ENCODE measurements at places on chromosomes 5 and 9.

DNA sequence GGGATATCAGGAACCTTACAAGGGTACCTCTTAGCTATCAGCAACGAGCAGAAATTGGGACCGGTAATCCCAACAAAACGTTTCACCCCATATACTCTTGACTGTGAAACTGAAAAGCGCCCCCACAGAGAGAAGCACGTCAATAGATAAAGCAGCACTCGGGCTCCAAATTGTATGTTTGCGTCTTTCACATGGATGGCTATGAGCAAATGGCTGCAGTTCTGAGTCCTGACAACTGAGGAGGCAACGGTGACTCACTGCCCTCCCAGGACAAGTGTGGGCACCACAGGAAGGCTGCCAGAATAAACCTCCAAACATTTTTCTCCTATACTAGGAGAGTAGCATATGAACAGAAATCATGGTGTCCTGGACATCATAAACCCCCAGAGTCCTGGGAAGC lies 36.6 kb downstream of the SEMA4D start:
- DNase-seq = no peak

DNA sequence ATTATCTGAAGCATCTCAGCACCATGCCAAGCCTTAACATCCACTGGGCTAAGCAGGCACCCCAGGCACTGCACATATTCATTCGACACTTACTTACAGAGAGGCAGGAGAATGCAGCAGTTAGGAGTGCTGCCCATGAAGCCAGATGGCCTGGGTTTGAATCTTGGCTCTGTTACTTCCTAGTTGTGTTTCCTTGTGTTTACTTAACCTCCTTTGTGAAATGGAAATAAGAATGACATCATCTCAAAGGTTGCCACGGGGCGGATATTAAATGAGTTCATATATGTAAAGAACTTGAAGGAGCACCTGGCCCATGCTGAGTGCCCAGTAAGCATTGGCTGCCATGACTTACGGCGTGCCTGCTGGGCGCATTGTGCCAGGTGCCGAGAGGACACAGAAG lies 565.2 kb downstream of the CDK5RAP2 start:
- no peak for DNase-seq

DNA sequence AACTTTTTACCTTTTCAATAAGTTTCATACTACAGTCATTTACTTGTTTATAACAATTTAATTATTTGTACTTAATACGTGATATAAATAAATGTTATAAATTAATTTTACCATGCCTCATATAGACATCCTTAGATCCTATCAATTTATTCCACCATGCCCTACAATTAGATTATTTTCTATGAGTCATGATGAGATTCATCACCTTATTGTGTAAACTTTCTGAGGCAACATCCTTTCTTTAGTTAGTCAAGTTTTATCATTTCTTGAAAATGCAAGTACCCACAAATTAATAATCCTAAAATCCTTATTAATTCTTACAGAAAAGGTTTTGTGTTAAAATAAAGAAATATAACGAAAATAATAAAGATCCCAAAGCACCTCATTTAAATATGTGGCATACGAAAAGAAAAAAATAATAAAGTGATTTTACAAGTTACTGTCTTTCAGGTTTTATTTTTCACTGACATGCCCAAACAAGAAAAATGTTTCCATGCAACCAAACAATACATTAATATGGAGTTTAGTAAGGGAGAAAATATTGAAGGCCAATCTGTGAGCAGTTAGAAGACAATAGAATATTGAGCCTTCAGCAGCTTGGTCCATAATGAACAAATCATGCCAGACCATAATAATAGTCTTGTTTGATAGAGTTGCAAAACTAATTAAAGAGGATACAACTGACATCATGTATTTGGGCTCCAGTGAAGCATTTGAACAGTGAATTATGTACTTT lies 188.7 kb upstream of the MRPS30 start:
- no peak for DNase-seq

DNA sequence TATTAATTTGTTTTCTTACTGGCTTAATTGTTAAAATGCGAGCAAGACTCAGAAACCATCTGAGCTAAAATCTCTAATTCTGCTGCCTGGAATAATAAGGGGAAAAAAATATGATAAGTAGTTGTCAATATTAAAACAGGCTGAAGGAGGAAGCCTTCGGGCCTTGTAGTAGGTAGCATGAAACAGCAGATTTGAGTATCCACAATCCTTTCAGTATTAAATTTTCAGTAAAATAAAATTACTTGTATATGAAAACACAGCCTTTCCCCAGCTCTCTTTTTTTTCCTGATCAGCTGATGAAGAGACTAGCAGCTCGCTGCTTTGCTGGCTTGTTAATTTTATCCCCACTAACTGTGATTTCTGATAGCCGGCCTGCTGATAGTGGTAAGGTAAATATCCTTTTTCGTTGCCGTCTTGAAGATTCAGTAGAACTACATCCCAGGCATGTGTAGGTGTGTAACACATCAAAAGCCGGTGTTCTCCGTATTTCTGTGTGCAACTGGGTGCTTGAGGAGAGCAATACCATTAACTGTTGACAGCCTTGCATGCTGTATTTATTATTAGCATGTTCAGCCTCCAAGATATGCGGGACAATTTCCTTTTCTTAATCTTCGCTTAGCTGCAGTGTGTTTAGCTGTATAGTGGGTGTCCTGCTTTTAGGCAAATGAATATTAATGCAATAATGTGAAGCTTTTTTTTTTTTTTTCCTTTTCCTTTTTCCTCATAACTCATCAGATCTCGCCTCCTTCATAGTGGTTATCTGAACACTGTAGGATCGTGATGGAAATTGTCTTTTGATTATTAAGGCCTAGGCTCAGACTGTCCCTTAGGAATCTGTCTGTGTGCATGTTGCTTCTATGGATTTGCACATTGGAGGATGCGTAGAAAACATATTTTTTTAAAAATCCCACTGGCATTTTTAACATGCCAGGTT lies 144.6 kb downstream of the SMARCA2 start:
- no peak for DNase-seq

DNA sequence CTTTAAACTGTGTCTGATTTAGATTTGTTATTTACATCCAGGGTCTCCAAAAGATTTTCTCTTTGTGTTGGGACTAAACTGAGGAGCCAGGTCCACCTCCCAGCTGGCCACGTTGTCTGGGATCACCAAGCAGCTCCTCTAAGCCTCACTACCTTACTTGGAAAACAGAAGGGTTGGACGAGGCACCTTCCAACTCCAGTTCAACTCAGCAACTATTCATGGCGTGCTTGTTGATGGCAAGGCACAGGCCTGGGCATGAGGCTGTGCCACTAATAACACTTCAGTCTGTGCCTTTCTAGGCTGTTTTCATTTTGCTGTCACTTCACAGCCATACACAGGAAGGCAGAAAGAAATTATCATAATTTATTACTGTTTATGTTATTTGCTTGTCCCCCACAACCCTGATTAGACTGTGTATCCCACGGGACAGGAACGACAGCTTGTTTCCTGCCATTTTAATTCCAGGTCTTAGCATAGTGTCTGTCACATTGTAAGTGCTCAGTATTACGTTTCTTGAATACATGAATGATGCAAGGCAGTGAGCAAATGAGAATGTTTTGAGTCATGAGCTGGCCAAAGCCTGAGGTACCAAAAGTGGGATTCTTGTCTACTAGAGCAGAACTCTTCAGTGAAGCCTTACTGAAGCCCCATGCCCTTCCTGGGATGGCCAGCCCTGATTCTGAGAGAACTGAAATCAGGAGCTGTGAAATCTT lies 125.8 kb downstream of the GALNT10 start:
- DNase-seq = no peak

DNA sequence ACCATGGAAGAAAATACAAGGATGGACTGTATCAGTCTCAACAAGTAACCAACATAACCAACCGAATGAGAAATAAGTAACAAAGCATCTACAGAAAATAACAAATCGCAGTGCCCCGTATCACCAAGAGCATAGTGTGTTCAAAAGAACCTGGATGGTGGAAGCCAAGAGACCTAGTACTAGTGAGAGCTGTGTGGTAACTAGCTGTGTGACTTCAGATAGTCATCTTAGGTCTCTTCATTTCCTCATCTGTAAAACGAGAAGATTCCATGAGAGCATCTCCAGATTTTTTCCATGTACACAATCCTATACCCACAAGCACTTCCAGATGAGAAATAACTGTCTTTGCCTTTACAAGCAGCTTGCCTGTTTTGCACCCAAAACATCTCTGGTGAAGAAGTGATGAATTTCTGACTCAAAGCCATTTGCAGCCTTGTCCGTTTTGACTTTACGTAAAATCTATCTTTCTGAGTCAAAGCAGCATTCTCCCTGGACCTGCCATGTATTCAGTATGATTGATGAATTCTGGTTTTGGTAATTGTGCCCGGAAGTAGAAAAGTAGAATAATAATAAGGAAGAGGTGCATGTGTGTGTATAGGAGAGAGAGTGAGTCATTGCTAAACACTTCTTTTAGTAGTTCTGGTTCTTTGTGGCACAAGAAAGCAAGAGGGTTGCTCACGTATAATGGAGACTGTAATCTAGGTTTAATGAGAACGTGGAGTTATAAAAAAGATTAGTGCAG lies 41.0 kb downstream of the AOPEP start:
- no peak for DNase-seq

- DNase-seq = no peak
Observed at GRCh38 chr9:97425336-97425972, 13.6 kb downstream of the TDRD7 start.

- DNase-seq = no peak
Observed at GRCh38 chr5:122412966-122413365, 100.9 kb downstream of the SNCAIP start.

- DNase-seq = no peak
Observed at GRCh38 chr5:173581408-173582215, 34.8 kb downstream of the BOD1 start.

GRCh38 chr5:22887566-22887965 lies 34.4 kb upstream of the CDH12 start:
- no peak for DNase-seq

- DNase-seq = no peak
Observed at GRCh38 chr9:128634111-128634510, 22.5 kb downstream of the DYNC2I2 start.

- DNase-seq = no peak
Observed at GRCh38 chr5:156654444-156654843, 195.7 kb upstream of the PPP1R2B start.

Measured in anterior cingulate cortex (tissue), 58 donors.